ENCODE measurements at places on chromosomes 6 and 20. TPM values are rescaled to one million over a fixed set of nuclear protein-coding genes. Genes with fewer than 3 reads are reported as not detected.

Gene ZNF311
- total RNA-seq: 3.7 TPM

Gene GSTA3
- total RNA-seq: not detected

Gene ELOVL4
- 9.0 TPM for total RNA-seq

DNA sequence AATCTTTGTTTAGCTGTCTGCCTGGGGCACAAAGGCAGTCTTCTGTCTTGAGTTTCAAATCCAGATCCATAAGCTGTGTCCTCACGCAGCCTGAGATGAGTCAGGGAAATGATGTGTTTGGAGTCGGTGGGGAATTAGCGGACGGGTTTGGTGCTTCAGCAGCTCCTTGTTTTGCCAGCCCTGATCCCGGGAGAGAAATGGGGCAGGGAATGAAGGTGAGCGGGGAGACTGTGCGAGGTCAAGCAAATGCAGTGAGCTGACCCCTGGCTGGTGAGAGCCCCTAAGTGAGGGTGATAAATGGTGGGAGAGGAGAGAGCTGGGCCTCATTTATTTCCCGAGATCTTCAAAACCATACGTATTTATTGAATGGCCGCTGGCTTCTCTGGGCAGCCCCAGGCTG is 21.6 kb downstream of the DUSP22 start:
- DNase-seq: no peak
- peaks cover 71% of the 10 kb centered on the region for H3K36me3 ChIP-seq
- H3K27me3 ChIP-seq: no peaks in the 10 kb centered on the region
- H3K4me3 ChIP-seq: no peak overlapping the region
- peaks cover 15% of the 10 kb centered on the region for H3K4me1 ChIP-seq
- H3K27ac ChIP-seq: no peak overlapping the region

Data from WTC11 (cell line).